ENCODE measurements at places on chromosomes 1 and 21.

DNA sequence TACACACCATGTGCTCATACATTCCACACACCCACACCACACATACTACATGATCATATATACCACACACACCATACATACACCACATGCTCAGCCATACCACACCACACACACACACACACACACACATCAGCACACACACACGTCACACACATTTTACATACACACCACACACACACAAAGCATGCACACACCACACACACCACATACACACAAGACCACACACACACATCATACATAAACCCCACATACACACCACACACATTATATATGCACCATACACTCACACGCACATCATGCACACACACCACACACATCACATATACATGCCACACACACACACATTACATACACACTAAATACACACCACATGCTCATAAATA is 124.5 kb upstream of the ERG start:
- no peak for DNase-seq

DNA sequence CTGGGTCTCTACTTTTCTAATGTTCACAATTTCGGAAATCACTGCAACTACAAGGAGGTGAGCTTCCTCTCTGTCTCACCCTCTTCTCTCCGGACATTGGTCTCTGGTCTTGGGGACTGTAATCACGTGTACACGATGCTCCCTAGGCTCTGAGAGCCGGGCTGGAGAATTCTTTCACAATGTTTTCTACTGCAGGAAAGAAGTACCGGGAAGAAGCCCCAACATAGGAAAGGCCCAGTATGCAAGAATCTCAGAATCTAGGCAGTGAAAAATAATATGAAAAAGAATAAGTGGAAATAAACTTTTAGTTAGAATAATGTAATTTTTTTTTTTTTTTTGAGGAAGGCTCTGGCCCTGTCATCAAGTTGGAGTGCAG is 13.5 kb upstream of the HJV start:
- no peak for DNase-seq

DNA sequence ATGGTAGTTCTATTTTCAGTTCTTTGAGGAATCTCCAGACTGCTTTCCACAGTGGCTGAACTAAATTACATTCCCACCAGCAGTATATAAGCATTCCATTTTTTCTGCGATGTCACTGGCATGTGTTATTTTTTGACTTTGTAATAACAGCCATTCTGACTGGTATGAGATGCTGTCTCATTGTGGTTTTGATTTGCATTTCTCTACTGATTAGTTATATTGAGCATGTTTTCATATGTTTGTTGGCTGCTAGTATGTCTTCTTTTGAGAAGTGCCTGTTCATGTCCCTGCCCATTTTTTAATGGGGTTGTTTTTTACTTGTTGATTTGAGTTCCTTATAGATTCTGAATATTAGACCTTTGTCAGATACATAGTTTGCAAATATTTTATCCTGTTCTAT is 87.9 kb downstream of the RPS6KC1 start:
- no peak for DNase-seq

DNA sequence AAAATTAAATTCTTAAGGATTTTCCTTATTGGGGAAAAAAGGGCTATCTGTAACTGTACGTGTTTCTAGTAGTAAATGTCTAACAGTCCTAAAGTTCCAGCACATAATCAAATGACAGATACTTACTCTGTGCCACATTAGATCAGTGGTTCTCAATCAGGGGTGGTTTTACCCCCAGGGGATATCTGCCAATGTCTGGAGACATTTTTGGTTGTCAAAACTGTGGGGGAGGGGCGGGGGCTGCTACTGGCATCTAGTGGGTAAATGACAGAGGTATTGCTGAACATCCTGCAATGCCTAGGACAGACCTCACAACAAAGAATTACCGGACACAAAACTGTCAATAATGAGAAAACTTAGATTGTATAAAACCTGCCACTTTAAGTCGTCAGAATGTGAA is 33.4 kb upstream of the PTPRC start:
- DNase-seq: peak; percentile 27

GRCh38 chr21:14982336-14982735 is 82.5 kb downstream of the NRIP1 start:
- no peak for DNase-seq

DNA sequence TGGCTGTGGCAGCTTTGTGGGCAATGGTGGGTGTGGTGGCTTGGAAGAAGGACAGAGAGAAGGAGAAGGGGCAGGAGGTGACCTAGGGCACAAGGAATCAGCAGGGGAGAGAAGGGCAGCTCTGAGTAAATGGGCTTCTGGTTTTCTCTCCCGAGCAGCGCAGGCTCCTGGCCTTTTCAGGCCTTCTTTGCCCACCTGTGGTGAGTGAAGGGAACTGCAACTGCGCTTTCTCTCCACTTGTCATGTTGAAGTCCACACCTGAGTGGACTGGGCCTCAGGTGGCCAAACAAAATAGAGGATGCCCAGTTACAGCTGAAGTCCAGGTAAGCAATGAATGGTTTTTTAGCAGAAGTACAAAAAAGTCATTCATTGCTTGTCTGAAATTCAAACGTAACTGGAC is 29.4 kb upstream of the KCNA10 start:
- no peak for DNase-seq

DNA sequence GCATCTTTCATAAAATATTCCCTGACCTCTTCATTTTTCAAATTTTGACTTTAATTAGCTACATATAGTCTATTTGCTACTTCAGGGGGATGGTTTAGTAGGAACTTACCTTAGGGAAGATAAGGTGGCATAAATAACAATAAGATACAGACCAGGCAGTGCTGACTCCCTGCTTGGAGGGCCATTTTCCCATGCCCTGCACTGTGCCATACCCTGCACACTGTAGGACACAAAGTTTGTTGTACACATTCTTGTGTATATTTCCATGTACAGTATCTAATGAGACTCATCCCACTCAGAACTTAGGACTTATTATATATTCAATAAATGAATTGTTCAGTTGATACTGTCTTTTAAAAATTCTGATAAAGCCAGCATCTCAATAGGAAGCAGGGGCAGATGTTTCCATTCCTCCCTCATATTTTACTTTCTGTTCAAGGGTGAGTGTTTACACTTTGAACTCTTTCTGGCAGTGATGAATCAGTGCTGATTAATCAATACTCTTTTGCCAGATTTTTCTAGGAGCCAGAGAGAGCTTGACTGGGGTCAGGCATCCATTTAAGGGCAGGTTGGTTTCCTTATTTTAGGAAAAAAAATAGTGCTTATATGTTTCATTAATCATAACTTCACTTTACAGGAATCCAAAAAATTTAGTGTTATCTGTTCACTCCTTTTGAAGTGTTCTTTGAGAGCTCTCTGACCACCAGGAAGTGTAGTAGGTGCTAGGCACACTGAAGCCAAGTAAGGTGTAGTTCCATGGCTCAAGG is 30.6 kb downstream of the MPZL1 start:
- DNase-seq: no peak

- no peak for DNase-seq
Measured at GRCh38 chr1:185813401-185813979, 79.3 kb downstream of the HMCN1 start.

GRCh38 chr1:101460739-101461138 is 223.9 kb downstream of the S1PR1 start:
- DNase-seq: no peak

- no peak for DNase-seq
Measured at GRCh38 chr1:226920446-226920894, 19.6 kb upstream of the COQ8A start.

GRCh38 chr1:17377325-17377953 is 5.4 kb downstream of the PADI6 start:
- DNase-seq: no peak

- DNase-seq: no peak
Measured at GRCh38 chr1:21188235-21188634, 11.5 kb upstream of the EIF4G3 start.

DNA sequence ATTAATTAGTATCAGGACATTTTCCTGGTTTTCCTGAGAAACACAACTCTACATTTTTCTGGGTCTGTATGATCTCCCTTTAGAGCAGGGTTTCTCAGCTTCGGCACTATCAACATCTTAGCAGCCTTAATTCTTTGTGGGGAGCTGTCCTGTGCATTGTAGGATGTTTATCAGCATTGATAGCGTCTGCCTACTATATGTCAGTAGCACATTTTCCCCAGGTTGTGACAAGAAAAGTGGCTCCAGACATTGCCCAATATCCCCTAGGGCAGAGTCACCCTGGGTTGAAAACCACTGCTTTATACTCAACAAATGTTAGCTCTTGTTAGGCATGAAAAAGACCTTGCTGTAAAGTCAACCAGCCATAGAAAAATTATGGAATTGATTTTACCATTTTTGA is 195.1 kb upstream of the FMN2 start:
- no peak for DNase-seq

DNA sequence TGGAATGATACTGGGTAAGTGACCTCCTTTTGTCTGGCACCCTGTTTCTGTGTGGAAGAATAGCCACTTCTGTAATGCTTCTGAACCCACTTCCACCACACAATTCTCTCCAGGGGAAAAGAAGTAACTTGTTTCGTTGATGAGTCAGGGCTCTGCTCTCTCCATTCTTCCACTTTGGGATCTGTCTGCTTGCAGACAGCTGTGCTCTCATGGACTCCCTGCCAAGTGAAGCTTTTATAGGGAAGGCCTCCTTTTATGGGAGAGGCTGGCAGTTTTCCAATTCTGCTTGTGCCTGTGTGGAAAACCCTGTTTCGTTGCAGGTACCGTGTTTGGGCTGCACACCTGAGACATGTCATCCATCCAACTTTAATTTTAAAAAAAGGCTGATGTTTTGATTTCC is 130.7 kb downstream of the GIPC2 start:
- DNase-seq: no peak

- no peak for DNase-seq
Measured at GRCh38 chr21:14890141-14890540, 174.7 kb downstream of the NRIP1 start.

DNA sequence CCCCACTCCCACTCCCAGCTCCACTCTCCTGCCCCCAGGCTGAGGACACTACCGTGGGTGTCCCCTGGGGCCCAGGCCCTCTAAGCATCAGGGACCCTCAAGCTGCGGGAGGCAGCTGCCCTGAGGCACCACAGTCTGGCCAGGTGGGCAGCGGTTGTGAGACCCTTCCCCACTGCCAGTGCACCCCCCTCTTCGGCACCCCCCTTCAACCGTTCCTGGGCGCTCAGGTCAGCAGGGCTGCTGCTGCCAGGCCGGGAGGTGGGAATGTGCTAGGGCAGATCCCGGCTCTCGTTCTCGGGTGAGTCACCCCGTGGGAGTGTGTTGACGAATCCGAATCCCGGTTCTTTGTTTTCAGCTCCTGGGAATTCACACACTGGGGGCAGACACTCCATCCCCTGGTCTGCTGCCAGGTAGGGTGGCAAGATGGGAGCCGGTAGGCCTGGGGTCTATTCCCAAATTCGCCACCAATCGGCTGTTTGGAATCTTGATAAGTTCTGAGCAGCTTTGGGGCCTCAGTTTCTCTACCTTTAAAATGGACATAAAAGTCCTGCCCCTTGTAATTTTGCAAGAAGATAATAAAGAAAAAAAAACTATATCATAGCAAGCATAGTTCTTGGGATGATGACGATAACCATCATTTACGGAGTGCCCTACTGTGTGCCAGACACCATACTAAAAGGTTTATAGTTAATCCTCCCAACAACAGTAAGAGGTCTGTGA is 28.5 kb upstream of the CASZ1 start:
- DNase-seq: no peak

DNA sequence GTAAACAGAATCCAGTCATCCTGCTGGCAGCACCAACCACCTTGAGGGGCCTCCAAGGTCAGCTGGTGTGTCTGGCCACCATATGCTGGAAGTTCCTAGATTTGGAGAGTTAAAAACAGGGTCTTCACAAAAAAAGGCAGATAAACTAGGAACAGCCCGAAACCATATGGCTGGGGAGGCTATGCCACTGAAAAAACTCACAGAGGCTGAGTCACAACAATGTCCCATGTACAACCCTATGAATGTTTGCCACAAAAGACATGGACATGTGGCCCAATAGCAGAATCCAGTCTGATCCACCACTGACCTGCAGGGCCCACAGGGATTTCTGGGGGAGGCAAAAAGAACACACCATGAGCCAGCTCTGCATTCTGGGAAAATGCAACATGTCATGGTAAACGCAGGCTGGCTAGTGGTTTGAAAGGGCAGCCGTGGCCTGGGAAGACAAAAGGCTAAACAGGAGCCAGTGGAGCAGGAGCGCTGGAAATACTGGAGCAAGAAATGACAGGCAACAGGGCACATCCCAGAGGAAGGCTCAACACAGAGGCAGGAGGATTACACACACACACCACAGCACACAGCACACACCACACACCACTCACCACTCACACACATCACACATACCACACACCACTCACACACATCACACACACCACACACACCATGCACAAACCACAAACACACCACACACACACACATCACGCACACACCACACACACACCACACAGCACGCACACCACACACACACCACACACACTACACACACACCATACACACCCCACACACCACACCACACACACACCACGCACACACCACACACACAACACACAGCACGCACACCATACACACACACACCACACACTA is 55.4 kb downstream of the HSF2BP start:
- no peak for DNase-seq

- no peak for DNase-seq
Measured at GRCh38 chr1:161439280-161440232, 65.7 kb upstream of the FCGR2A start.

GRCh38 chr1:192159781-192160180 is 1.5 kb downstream of the RGS18 start:
- no peak for DNase-seq

DNA sequence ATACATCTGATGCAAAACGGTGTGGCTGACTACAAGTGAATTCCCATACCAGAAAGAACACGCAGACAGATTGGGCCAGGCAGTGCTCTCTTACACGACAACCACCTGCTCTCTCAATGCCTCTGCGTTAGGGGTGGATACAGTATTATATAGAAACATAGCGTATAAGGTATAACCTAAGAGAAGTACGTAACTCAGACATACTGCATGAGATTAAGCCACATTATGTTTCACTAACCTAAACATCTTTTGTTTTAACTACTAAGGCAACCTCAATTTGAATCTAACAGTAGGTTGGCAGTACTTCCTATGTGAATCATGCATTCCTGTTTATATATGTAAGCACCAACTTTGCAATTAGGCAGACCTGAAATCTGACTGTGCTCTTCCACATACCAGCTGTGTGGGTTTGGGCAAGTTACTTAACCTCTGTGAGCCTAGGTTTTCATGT is 58.1 kb upstream of the COA6 start:
- no peak for DNase-seq

DNA sequence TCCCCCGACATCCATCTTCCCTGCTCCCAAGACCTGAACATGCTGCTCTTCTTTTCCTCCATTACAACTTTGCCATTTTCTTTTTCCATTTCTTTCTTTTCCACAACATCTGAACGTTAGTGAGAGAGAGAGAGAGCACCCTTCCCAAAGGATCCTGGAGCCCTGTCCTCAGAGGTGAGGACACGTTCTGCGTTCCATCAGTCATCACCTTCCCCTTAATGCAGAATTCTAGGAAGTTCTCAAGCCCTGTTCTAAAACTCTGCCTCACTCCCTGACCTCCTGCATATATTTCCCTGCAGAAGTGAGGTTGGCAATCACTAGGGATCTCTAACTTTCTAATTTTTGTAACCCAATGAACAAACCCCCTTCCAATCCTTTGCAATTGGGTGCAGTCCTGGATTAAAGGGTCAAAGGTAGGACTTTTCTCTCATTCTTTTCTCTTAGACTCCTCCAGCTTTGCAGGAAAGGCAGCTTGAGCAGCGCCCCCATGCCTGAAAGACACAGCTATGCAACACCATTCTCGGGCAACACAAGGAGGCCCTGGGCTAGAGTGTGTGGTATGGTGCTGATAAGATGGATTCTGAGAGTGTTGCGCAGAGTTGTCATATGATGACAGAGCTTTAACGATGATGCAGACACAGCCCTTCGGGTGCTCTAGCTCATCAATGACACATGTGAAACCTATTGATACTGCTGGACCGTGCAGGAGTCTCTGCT is 59.2 kb upstream of the TNR start:
- DNase-seq: no peak
